ENCODE measurements at places on chromosomes 11 and 22. TPM values are rescaled to one million over a fixed set of nuclear protein-coding genes. Genes with fewer than 3 reads are reported as not detected.

- no peak for DNase-seq
- peaks cover 44% of the 10 kb centered on the region for H3K4me1 ChIP-seq
- H3K27me3 ChIP-seq = no peaks in the 10 kb centered on the region
- H3K27ac ChIP-seq = no peak overlapping the region
- no peak overlapping the region for H3K4me3 ChIP-seq
These were observed 38.4 kb downstream of the CD44 start for GRCh38 chr11:35177370-35177769.

- no peak for DNase-seq
- H3K4me1 ChIP-seq = peaks cover 96% of the 10 kb centered on the region
- no peak overlapping the region for H3K4me3 ChIP-seq
- peak overlapping the region; percentile 98 for H3K27ac ChIP-seq
These were observed 83.9 kb downstream of the ETS1 start for GRCh38 chr11:128503245-128503991.

DNA sequence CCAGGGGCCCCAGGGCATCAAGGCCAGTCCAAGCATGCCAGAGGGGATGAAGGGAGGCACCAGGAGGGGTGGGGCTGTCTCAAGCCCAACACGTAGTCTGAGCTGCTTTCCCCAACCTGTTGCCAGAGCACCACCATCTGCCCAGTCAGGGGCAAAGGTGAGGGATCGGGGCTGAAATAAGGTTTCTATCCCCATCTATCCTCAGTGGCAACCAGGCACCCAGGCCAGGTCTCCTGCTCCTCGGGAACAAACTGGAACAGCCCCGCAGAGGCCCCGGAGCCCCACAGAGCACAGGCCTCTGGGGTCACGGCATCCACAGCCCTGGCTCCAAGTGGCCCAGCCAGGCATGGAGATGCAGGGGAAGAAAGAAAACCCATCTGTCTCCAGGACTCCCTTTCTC is 19.3 kb downstream of the STARD10 start:
- no peak overlapping the region for H3K27ac ChIP-seq
- H3K4me3 ChIP-seq = no peak overlapping the region
- H3K4me1 ChIP-seq = peaks cover 28% of the 10 kb centered on the region

DNA sequence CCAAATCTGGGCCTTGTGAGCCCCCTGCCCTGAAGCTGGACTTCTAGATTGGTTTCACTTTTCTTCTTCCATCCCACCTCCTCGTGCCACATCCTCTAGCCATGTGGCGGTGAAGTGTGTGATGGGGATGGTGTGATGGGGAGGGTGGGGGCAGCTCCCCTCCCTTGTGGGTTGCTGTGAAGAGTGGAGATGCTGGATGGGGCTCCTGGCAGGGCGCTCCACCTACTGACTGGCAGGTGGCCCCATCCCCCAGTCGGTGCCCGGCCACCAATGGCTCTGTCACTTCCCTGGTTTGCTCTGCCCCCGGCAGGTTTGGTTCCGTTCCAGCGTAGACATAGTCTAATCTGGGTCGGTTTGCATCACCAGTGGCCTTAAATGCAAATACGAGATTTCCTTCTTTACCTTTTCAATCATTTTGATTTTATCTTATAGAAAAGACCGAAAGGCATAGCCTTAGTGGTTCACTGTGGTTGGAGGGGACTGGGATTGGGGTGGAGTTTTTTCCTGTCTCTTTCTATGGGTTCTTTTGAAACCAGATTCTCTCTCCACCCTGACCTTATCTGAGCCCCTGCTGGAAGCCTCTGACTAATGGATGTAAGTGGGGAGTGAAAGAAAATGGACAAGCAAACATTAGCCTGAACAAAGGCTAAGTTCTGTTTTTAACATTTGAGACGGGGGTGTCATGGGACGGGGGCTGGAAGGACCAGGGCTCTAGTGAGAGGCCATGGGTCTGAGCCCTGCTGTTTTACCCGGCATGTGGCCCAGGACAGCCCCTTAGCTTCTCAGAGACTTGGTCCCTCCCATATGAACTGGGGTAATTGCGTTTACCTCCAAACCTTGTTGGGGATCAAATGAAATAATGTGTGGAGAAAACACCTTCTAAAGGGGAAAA is 149.3 kb downstream of the CACNA1I start:
- H3K36me3 ChIP-seq = no peaks in the 10 kb centered on the region
- no peaks in the 10 kb centered on the region for H3K4me1 ChIP-seq
- no peak overlapping the region for H3K4me3 ChIP-seq
- no peaks in the 10 kb centered on the region for H3K27me3 ChIP-seq

- no peaks in the 10 kb centered on the region for H3K36me3 ChIP-seq
- DNase-seq = no peak
- no peaks in the 10 kb centered on the region for H3K4me1 ChIP-seq
- H3K27me3 ChIP-seq = no peaks in the 10 kb centered on the region
These were observed 5.9 kb upstream of the ARL14EP start for GRCh38 chr11:30317030-30317429.

GRCh38 chr11:122334546-122335339 is 218.7 kb upstream of the BLID start:
- DNase-seq = no peak
- peaks cover 15% of the 10 kb centered on the region for H3K4me1 ChIP-seq
- no peak overlapping the region for H3K27ac ChIP-seq

HEPN1 gene
- total RNA-seq = not detected

PHRF1 gene
- total RNA-seq = 37.7 TPM

HORMAD2 gene
- not detected for total RNA-seq

WNT11 gene
- total RNA-seq = 12.9 TPM
